HCT116 (cell line): ENCODE measurements at places on chromosomes 7 and 10. TPM values are rescaled to one million over a fixed set of nuclear protein-coding genes. Genes with fewer than 3 reads are reported as not detected.

GRCh38 chr7:116984511-116984910 is 31.2 kb downstream of the ST7 start:
- DNase-seq: no peak

DNA sequence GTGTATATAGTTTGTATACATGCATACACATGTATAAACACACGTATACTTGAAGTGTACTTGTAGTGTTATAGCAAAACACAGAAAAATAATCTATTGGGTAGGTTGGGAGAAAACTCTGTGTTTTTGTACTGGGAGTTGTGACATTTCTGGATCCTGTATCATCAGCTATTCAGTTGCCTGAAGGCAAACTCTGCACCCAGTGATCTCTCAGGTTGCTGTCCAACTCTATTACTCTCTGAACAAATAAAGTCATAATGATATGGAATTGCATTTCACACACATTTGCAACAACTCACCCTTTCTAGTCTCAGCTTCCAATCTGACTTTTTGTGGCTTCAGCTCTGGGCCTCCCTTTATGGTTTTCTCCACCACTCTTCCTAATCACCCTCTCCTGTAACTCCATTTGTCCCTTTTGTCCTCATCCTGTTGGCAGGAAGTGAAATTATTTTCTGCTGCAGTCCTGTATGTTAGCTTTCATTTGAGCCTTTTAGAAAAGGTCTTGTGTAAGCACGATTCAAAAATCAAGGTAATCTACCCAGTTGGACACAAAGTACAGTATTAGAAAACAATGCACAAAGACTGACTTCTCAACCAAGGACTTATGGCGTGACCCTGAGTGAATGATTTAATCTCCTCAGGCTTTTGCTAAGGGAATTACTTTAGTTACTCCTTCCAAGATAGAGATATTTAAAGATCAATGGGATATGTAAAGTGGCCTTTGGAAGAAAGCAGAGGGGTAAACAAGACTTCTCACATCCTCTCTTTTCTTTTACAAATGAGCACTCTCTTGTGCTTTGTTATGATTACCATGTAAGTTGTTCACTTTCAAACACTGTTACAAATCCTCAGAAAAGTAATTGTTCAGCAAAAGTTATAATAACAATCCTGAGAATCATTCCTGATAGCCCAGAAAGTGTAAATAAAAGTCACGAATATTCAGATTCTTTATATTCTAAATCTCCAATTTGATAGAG is 249.1 kb downstream of the KCND2 start:
- no peak for DNase-seq

- no peak for DNase-seq
Measured at GRCh38 chr10:56003555-56003954, 357.5 kb downstream of the ZWINT start.

GRCh38 chr10:21263263-21263803 is 262.1 kb downstream of the SKIDA1 start:
- DNase-seq: no peak

Gene CYP2C18
- 0.17 TPM for total RNA-seq

Gene PKD1L1
- 0.17 TPM for total RNA-seq

Gene GPR158
- total RNA-seq: 2.9 TPM
